NCI-H226 (cell line): ENCODE measurements at places on chromosomes 11 and 22.

DNA sequence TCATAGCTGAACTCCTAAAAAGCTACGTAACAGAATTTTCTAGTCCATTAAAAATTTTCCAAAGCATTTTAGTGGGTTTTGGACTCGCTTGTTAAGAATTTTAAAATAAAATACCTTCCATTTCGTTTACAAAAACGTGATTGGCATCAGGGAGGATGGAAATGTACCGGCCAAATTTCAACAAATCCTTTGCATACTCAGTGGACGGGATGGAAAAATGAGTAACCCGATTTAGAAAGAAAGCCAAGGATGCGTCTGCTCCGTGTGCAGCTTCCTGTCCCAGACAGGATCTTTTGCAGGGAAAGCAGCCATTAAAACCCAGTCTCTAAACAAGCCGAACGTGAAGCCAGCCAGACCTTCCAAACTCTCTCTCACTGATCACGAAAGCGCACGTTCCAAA lies 15.6 kb downstream of the TMEM184B start:
- no peak for DNase-seq

GRCh38 chr11:123173856-123174186 lies 21.2 kb downstream of the CLMP start:
- no peak for DNase-seq

- no peak for DNase-seq
Observed at GRCh38 chr11:34168642-34169420, 63.4 kb downstream of the NAT10 start.

GRCh38 chr11:60848714-60849151 lies 6.8 kb downstream of the CCDC86 start:
- no peak for DNase-seq

- no peak for DNase-seq
Observed at GRCh38 chr11:14386895-14387480, 28.0 kb upstream of the RRAS2 start.

- no peak for DNase-seq
Observed at GRCh38 chr11:8828580-8829361, 82.2 kb upstream of the AKIP1 start.

DNA sequence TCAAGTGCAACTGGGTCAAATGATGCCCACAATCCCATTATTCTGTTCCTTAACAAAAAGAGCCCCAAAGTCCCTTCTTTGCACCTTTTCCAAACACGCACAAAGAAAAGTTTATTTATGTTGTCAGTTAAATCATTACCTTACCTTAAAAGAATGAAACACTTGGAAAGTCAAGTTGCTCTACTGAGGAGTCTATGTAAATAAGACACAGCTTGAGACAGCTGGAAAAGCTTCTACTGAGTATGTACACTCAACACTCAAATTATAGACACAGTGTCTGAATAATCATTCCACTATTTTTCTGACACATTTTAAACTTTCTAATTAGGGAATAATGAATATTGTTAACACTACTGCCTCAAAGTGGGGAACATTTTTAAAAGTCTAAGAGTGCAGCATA lies 21.6 kb upstream of the PHLDA2 start:
- no peak for DNase-seq

GRCh38 chr11:60821827-60822599 lies 19.9 kb upstream of the CCDC86 start:
- no peak for DNase-seq

DNA sequence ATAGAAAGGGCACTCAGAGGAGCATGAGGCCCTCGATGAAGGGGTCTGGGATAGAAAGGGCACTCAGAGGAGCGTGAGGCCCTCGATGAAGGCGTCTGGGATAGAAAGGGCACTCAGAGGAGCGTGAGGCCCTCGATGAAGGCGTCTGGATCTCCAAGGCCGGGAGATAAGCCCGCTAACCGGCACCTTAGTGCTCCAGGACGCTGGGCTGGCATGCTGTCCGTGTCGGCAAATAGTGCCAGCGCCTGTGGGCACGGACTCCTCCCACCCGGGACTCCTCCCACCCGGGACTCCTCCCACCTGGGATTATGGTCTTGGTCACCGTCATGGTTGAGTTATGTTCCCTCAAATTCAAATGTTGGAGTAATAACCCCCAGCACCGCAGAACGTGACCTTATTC lies 725.3 kb downstream of the BRD1 start:
- no peak for DNase-seq

DNA sequence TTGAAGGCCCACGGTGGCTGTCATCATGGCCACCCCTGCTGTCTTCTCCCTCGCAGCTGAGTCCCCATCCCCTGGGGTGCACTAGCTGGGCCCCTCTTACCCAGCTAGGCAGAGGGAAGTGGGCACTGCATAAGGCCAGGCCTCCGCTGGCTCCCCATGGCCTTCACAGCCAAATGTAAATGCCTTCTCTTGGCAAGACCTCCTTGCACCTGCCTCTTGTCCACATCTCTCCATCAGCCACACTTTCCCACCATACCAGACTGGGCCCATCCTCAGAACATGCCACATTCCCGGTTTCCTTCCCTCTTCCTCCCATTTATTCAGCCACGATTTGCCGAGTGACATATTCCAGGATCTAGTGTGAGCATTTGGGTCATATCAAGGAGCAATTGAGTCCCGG lies 49.7 kb downstream of the NECTIN1 start:
- DNase-seq = no peak

DNA sequence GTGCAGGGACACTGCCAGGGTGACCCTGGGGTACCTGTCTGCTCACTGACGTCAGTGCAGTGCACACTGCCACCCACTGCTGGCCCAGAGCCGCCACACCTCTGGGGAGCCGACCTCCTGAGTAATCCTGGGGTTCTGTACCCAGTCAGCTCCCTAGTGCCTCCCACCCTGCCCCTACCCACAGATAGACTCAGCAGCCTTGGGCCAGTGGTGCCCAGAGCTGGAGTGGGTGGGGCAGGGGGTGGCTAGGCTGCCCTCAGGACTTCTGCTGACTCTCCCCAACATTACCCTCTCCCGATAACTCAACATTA lies 5.8 kb downstream of the NRXN2 start:
- DNase-seq = no peak

DNA sequence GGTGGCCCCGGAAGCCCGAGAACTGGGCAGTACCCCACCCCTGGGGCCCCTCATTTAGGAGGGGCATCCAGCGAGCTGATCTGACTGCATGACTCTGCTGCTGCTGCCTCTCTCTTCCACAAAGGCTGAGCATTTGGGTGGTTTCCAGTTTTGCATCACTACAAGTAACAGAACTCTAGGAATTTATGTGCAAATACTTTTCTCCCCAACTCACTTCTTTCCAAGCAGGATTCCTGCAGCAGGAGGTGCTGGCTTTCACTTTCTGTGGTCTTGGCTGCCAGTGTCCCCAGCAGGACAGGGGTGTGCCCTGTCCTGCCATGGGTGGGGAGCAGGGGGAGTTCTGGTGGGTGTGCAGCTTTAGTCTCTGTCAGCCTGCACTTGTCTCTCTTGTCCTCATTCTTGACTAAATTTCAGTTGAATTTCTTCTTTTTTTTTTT lies 21.2 kb downstream of the UPB1 start:
- DNase-seq = peak; percentile 69

DNA sequence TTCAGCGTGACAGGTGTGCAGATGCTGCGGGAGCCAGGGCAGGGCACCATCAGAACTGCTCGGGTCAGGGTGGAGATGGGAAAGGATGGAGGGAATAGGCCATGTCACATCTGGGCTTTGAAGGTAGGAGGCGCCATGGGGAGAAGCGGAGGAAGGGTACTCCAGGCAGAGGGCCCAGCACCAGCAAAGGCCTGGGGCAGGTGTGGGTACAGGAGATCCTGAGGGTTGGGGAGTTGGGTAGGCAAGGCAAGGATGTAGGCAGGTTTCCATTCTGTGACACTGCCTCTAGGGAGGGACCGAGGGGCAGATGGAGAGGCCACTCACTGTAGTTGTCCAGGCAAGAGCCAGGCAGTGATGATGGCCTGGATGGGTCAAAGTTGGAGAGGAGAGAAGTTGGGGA lies 8.5 kb downstream of the EMID1 start:
- no peak for DNase-seq

- DNase-seq = peak; percentile 95
Observed at GRCh38 chr11:111735262-111736116, 30.7 kb downstream of the PPP2R1B start.

GRCh38 chr22:26981111-26981510 lies 323.7 kb downstream of the MIAT start:
- no peak for DNase-seq

DNA sequence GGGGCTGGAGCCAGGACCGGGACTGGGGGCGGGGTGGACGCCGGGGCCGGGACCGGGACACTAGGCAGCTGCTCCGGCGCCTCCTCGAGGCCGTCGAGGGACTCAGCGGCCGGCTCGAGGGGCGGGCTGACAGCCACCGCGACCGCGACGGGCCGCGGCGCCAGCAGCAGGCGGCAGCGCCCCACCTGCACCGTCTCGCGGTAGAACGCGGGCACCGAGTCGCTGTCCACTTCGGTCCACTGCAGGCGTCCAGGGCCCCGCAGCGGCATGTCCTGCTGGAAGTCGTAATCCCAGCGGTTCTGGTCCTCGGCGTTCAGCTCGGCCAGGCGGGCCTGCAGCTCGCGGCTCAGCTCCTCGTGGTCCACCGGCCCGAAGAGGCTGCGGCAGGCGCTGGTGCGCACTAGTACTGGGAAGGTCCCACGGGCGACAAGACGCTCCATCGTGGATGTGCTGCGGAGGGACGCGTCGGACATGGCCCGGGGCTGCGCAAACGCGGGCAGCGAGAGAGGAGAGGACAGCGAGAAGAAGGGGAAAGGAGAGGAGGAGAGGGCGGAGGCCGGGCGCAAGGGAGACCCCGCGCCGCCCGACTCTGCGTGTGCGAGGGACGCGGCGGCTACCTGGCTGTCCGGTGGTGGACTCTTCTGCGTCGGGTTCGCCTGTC lies 428 bp downstream of the CDKN1C start:
- peak; percentile 37 for DNase-seq

GRCh38 chr11:66109294-66109693 lies 39.2 kb downstream of the PACS1 start:
- DNase-seq = no peak

DNA sequence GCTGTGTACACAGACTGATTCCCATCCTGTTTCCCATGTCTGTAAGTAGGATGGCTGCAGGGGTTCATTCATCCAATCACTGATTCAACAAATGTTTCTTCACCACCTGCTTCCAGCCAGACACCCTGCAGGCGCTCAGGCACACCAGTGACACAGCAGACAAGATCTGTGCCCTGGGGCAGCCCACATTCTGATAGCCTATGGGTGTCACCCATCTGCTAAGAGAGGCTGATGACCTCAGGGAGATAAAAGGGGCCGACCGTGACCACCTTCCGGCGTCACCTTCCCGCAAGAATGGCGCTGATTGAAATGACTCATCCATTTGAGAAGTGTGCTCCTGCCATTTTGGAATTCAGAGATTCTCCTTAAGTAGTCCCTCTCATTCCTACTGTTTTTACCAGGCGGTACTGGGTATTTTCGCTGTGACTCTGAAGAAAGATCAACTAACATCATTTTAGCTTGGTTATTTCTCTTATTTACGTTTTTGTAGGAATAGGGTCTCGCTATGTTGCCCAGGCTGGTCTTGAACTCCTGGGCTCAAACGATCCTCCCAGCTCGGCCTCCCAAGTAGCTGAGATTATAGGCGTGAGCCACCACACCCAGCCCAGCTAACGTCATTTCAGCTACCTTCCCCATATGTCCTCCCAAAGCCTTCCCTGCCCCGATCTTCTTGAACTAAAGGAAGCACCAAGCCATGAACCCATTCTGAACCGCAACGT lies 73.2 kb upstream of the BID start:
- DNase-seq = no peak

DNA sequence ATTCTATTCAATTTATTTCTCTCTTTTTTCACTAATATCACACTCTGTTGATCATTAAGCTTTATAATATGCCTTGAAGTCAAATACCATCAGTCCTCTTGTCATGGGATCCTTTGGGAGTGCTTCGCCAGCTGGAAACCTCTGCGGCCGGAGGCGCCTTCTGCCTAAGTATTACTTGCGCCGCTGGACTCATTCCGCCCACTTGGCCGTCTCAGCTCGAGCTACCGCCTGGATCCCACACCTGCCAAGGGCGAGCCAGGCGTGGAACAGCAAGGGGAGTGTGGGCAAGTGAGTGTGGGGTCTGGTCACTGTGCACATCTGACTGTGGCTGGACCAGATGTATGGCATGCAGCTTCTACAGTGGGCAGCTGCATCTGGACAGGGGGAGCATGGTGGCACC lies 9.1 kb upstream of the MAP6 start:
- DNase-seq = no peak

DNA sequence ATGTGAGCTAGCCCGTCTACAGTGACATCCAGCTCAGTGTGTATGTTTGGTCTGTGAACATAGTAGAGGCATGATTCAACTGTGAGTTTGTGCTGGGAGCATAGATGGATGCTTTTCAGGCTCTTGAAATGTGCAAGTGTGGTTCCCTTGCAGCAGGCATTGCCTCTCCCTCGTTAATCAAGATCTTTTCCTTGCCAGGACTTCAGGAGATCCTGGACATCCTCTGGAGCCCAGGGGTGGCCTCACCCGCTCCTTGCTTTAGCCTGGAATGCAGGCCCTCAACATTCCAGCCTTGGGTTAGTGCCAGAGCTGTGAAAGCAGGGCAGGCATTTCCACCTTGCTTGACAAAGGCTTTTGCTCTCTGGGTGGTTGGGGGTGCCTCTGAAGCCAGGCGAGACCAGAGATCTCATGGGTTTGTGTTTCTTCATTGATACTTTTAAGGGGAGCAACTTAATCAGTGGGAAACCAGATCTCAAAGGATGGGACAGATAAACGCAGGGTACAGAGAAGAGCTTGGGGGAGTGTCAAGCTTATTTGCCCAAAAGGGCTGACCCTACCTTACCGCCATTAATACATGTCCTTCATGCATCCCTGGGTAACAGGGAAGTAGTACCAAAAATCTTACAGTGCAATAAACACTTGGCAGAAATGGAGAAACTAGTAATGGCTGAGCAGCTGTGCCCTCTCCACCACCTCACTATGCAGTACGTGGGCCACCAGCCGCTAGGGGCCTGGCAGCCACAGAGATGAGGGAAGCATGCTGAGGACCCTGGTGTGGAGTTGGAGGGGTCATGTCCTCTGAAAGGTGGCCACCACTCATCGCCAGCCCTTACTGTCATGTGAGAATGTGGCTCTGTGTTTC lies 72.1 kb downstream of the PTPRJ start:
- DNase-seq = peak; percentile 86

- DNase-seq = no peak
Observed at GRCh38 chr11:3218483-3219280, at the start of gene MRGPRG. TSS of gene MRGPRG (minus strand) at chr11:3218813. CDS start at chr11:3218813, 0 bp downstream.

- peak; percentile 78 for DNase-seq
Observed at GRCh38 chr11:88337987-88338668, 592 bp upstream of the CTSC start.

GRCh38 chr22:48811885-48812284 lies 1015.8 kb downstream of the BRD1 start:
- no peak for DNase-seq

DNA sequence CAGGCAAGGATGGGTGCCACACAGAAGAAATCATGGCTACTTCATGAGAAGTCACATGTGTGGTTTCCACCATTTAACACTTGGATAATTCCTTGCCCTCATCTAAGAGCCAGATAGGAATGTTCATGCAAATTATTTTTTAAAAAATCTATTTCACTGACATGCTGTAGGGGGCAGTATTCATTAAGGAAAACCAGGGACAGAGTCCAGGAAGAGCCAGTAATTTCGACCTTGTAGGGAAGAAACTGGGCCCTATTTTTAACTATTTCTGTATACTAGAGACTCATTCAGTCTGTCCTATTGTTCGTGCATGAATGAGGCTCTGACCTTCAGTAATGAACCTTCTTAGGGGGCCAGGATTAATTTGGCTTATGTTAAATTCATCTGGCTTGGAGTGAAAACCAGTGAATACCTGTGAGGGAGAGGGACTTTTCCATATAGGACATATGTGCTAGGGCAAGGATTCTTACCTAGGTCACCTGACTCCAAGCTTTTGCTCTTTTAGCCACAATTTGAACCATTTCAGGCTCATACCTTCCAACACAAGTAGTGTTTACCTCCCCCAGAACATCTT lies 192.7 kb downstream of the NAV2 start:
- DNase-seq = peak; percentile 10
